ENCODE measurements at places on chromosomes 12 and 14.

DNA sequence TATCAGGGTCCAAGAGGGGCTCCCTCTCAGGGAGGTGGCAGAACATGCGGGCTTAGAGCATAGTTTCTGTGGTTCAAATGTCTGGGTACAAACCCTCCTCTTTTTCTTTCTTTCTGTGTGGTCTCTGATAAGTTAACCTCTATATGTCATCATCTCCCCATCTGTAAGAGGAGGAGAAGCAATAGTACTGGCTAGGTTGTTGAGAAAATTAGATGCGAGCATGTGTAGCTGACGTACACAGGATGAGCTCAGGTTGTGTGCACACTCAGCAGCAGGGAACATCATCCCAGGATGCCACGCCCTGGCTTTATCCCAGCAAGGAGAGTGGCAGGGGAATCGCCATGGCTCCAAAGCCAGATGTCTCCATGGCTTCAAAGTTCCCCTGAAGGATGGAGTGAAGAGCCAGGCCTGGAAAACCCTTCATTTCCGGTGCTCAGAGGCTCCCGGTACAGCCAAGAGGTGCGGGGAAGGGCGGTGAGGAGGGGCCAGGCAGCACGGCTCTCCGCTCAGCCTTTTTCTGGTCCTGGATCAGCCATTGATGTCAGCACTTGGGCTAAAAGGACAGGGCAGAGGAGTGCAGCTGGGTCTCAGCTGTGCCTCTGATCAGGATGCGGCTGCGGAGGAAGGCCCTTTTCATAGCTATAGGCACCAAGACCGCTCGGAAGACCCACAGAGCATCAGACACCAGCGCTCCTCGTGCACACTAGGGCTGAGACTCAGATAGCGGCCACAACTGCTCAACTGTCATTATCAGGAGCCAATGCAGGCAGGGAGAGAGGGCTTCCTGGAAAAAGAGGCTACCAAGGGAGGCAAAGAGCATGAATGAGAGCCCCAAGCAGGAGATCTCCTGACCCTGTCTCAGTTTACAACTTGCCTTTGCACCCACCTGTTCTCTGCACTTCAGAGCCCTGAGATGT is 41.5 kb downstream of the ARL6IP4 start:
- DNase-seq = peak; percentile 10

DNA sequence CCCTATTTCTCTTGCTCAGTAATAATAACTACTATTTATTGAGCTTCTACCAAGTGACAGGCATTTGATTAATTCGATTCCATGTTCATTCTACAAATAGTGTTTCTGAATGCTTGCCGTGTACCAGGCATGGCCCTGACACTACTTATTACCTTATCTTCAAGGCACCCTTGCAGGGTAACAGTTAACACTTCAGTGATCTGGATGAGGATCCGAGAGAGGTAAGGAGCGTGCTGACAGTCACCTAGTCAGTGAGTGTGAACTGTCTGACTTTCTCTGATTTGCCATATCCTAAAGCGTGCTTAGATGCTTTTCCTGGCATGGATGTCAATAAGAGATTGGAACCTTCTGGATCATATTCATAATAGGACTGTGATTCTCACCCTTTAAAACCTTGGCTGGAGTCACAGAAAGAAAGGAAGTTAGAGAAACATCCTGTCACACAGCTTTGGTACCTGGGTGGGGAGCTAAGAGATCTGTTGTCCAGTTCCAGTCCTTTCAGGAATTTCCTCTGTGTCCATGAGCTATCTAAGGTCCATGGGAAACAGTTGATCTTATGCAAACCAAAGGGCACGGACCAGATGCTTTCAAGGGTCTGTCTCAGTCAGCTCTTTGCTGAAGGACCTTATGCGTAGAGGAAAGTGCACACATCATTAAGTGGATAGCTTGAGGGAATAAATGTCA is 54.8 kb downstream of the PPFIBP1 start:
- no peak for DNase-seq

GRCh38 chr14:96039633-96040311 is 610 bp downstream of the C14orf132 start:
- peak; percentile 14 for DNase-seq

DNA sequence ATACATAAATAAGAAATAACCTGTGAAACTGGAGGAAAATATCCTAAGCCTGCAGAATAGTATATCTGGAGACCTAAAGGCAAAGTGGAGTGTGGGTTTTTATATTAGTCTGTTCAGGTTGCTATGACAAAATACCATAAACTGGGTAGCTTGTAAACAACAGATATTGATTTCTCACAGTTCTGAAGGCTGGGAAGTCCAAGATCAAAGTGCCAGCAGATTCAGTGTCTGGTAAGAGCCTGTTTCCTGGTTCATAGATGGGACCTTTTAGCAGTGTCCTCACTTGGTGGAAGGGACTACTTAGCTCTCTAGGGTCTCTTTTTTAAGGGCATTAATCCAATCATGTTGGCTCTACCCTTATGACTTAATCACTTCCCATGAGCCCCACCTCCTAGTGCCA is 25.4 kb upstream of the NEDD1 start:
- DNase-seq = no peak

DNA sequence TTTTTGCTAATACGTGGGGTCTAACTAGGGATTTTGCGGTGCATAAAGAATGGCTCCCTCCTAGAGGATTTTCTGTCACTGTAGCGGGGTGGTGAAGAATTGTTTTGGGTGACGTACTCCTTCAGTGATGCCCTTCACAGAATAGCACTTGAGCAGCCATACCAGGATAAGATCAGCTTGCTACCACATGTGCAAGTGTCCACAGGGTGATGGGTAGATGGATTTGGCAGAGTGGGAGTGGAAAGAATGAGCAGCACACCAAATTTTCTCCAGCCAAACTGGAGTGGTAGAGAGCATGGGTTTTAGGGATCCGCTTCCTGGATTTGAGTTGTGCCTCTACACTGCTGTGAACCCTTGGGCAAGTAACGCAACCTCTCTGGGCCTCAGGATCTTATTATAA is 2.3 kb downstream of the TCP11L2 start:
- DNase-seq = no peak

DNA sequence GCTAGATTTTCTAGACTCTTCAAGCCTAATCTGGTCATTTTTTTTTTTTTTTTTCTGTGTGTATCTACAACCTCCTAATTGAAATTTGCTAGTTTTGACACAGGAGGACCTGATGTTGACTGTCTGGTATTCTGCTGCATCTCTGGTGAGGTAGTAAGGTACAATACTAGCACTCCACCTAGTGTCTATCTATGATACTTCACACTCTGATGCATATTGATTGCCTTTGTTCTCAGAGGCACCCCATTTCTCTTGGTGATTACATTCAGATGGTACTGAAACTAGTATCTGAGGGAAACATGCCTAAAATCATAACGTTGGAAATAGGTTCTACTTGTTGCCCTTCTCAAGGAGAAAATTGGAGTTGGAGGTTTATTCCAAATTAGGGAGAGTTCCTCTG is 930.5 kb upstream of the NOVA1 start:
- DNase-seq = peak; percentile 57

GRCh38 chr12:43237238-43237879 is 314.6 kb downstream of the ADAMTS20 start:
- DNase-seq = no peak

GRCh38 chr14:71322655-71323250 is 415.5 kb downstream of the PCNX1 start:
- peak; percentile 71 for DNase-seq

DNA sequence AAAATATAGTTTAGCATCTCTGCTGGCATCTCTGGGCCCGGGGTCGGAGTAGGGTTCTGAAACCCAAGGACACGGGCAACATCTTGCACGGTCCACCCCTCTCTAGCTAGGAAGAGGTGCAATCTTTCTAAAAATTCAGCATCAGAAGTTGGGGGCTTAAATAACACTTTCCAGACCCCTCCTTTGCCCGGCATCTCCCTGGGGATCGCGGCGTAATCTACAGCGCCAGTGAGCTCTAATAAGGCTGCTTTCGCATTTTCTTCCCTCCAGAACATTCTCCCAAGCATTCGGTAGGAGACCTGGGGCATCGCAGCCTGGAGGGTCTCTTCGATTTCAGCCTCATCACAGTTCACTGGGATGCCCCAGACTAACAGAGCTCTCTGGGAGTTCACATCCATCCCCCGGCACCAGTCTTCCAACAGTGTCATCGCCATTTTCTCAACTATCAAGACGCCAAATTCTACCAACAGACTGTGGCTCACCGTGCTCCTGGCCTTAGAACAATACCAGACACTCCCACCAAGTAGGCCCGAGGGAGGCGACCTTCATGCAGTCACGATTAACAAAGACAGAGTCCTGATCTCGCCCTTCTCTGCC is 880 bp downstream of the PNMA1 start:
- DNase-seq = no peak

DNA sequence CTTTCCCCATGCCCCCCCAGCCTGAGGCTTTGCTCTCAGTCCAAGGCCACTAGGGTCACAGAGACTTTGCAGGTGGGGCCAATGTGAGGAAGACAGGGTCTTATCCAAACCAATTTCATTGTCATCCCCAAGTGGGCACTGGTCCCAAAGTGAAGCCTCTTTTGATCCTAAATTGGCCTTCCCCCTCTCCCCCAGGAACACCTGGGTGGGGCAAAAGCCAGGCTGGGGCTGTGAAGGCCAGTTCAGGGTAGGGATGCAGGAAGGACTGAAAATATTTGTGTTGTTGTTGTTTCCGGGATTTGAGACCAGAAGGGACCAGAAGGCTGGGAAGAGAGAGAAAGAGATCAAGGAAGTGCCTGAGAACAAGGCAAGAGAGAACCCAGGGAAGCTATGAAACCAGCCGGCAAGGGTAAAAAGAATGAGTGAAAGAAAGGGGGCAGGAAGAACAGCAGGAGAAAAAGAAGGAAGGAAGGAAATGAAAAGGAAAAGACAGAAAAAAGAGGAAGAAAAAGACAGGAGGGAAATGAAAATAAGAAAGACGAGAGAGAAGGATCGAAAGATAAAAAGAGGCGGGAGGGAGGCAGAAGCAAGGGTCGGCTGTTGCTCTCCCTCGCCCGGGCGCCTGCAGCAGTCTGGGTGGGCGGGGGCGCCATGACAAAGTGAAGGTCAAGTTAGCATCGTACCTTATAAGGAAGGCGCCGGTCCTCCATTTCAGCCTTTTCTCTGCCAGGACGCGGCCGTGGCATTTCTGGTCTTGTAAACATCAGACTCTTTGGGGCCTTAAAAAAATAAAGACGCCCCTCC is 7.4 kb upstream of the HOXC11 start:
- no peak for DNase-seq

DNA sequence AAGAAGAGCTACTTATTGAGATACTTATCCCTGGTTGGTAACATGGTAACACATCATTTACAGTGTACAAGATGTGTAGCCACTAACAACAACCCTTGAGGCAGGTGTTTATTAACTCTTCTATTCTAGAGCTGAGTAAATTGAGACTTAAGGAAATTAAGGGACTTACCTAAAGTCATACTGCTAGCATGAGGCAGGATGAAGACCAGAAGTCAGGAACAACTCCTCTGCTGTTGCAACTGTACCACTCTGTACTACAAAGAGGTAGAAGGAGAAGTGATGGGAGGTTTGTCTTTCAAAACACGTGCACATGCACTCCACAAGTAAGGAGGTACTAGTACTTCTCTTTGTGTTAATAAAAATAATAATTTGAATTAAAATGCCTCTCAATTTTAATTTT is 79.9 kb downstream of the LLPH start:
- DNase-seq = no peak

- peak; percentile 99 for DNase-seq
Measured at GRCh38 chr12:51047655-51048540, at the start of gene LETMD1. LETMD1 (plus strand) TSS chr12:51048327; CDS start chr12:51048357, 30 bp downstream.

- DNase-seq = no peak
Measured at GRCh38 chr12:76802060-76802459, 38.1 kb downstream of the ZDHHC17 start.

- DNase-seq = no peak
Measured at GRCh38 chr12:48198672-48198971, 4.5 kb downstream of the OR10AD1 start.

GRCh38 chr12:131239384-131240094 is 285.8 kb downstream of the ADGRD1 start:
- no peak for DNase-seq

DNA sequence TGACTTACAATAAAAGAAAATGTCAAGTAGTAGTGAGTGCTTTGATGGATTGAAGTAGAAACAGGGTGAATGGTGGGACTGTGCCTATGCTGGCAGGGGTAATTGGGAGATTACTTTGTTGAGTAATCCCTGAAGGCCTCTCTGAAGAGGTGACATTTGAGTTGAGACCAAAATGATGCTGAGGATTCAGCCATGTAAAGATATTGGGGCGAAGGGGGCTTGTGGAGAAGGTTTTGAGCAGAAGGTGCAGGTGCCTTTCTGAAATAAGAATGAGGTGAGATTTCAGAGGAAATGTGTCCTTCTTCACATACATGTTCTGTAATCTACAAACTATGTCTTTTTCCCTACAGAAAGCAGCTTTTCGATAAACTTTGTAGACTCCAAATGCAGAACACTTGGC is 8.0 kb downstream of the GNG2 start:
- no peak for DNase-seq

- DNase-seq = peak; percentile 89
Measured at GRCh38 chr12:65464930-65465329, 186.4 kb downstream of the MSRB3 start.

- no peak for DNase-seq
Measured at GRCh38 chr12:91059211-91059610, 1.4 kb upstream of the KERA start.

DNA sequence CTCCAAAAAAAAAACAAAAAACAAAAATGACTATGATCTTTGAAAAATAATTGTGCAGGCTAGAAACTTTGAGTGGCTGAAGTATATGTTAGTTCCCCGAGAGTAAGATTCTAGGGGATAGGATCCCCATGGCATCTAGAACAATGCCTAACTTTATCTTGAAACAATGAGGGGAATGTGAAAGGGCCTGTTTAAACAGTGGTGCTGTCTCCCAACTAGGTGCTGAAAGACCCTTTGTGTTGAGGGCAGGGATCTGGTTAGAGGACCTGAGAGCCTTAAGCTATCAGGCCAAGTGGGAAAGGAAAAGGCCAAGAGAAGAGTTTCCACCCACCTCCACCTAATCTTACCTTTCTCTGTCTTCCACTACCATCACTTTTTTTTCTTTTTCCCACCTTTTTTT is 6.8 kb upstream of the YLPM1 start:
- no peak for DNase-seq

DNA sequence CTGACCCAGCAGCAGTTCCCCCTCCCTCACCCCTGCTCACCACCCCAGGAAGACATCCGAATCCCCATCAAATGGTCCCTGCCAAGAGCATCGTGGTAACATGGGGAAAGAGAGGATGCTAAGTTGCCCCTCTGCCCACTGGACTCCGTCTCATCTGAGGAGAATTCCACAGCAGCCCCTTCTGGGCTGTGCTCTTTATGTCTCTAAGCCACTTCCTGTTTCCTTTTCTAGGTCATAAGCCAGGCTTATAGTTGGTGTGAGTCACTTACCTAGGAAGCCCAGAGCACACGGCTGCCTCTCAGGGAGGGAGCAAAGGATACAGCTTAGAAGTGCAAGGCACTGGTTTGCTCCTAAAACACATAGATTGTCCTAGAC is 76.0 kb downstream of the VCPKMT start:
- peak; percentile 85 for DNase-seq

DNA sequence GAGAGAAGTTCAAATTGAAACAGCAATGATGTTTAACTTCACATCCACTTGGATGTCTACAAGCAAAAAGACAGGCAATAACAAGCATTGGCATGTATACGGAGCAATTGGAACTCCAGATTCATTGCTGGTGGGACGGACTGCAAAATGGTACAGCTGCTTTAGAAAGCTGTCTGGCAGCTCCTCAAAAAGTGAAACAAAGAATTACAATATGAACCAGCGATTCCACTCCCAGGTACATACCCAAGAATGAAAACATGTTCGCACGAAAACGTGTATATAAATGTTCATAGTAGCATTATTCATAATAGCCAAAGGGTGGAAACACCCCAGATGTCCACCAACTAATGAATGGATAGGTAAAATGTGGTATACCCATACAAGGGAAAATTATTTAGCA is 125.7 kb downstream of the HMGA2 start:
- DNase-seq = no peak

All from fibroblast of mammary gland (primary cell).